ENCODE measurements at places on chromosomes 7 and 10.

GRCh38 chr7:119733127-119733879, 539.7 kb upstream of the KCND2 start:
- DNase-seq: no peak

DNA sequence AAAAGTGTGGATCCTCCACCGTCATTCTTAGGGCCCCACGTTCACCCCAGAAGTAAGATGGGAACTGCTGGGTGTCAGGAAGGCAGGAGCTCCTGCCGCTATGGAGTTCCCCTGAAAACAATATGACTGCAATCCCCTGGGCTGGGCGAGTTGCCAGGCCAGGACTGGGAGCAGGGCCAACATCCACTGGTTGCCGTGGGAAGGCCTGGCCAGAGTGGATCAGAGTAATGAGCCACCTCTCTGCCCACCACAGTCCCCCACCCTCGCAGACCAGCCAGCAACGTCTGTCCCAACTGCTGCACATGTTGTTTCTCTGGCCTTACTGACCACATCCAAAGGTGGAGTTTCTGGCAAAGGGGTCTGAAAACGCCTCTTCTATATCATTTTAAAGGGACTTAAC, 86.6 kb downstream of the STRA8 start:
- DNase-seq: no peak

DNA sequence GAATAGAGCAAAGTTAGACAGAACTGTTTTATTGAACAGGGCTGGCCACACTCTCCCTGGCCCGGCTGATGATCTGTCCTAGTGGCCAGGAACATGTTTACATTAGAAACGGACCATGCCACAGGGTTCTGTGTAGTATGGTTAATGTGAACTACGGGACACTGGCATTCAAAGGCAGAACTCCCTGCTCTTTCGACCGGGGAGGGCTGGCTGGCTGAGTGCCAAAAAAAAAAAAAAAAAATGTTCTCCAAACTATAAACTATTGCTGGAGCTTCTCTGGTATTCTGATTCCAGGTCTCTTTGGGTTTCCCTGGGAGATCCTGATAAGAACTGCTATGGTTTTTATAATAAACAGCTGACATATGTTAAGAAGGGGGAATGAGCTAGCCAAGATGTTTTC, 1262.6 kb upstream of the SORCS1 start:
- DNase-seq: no peak

GRCh38 chr10:18699849-18700840, 40.9 kb downstream of the ARL5B start:
- DNase-seq: no peak

DNA sequence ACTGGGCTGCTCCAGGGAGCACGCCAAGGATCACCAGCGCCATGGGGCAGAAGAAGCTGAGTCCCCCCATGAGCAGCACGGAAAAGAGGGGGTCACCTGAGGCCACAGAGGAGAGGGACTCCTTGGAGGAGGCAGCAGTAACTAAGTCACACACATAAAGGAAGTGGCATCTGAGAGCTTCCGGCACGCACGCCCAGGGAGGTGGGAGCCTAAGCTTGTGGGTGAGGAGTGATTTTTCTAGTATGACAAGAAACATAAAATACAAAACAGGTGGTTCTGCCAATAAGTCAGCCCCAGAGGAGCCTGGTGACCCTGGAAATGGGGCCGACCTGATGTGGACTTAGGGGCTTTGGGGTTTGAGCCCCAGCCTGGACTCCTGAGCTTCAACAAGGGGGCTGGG, 60.8 kb downstream of the CARD11 start:
- peak; percentile 71 for DNase-seq

GRCh38 chr10:2953495-2953894, 113.9 kb upstream of the PFKP start:
- DNase-seq: no peak

- DNase-seq: peak; percentile 79
Measured at GRCh38 chr10:102410429-102411073, 8.0 kb downstream of the PSD start.

- no peak for DNase-seq
Measured at GRCh38 chr7:98199131-98199530, 12.1 kb upstream of the BHLHA15 start.

DNA sequence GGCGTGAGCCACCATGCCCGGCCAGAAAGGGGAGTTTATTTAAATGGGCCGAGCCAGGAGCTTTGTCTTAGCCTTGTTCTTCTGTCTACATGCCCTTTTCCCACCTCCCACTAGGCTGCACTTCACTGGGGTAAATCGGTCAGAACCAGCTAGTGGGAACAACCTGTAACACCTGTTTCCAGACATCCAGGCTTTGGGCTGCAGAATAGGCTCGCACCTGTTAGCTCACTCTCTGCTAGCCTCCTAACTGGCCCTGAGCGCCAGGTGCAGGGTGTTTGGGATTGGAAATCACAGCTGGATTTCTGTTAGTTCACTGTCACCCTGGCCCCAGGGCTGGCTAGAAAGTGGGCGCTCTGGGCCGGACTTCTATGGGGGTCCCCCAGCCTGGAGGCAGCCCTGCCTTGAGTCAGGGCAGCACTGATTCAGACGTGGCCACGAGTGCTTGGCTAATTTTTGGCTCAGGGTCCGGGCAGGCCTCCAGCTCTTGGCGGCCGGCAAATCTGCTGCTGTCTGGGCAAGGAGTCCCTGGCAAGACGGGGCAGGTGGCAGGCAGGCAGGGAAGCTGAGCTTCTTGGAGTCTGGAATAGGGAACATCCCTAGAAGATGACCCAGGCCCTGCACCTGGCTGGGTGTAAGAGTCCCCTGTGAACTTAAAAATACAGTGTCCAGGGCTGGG, 48.6 kb downstream of the GTF2IRD1 start:
- no peak for DNase-seq

DNA sequence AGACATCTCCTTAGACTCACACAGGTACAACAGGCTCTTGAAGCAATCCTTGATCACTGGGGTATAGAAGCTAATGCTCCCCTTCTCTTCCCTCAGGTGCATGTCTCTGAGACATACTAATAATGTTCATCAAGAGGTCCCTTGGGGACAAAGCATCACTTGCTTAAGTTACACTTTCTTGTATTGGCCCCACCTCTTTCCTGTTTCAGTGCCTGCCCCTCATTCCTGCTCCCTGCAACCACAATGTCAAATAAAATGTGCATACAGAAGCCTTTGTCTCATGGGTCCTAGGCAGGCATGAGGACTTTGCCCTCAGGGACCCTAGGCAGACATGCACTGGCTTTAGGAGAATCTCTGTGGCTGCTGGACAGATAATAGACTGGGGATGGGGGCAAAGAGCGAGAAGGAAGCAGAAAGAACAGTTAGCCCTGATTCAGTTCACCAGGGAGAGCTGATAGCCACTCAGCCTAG, 175.0 kb upstream of the NPY start:
- no peak for DNase-seq

DNA sequence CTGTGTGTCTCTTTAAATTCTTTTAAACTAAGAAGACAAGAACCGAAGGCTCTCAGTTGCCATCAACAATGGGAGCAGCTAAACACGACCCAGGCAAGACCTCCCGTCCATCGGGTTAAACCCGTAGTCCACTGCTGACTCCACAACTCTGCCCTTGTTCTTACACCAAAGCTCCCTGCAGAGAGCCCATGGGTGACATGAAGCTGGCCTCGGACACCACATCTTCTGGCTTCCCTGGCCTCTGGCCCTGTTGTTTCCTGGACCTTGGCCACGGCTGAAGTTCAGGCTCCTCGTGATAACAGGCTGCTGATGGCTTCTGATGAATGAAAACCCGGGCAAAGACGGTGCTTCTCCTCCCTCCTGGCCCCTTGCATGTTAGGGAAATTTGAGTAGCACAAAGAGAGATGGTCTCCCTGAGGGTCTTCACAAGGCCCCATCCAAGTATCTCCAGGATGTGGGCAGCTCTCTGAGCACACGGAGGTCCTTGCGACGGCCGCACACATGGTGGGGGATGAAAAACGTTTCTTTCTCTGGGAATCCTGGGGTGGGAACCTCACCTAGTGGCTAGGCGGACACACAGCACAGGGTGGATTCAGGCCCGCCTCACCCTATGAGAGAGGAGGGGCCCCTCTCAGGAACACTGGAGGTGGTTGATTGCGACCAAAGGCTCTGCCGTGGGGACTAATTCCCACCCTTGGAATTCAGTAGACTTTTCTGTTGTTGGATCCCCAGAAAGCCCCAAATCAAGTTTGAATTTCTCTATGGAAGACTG, 271.1 kb downstream of the ADARB2 start:
- DNase-seq: no peak

DNA sequence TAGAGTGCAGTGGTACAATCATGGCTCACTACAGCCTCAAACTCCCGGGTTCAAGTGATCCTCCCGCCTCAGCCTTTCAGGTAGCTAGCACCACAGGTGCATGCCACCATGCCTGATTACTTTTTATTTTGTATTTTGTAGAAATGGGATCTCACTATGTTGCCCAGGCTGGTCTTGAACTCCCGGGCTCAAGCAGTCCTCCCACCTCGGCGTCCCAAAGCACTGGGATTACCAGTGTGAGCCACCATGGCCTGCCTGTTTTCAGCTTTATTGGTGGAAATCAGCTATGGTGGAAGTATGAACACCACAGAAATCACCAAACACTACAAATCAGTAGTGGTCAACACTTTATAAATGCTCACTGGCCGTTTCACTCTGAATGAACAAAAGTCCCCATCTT, 299.9 kb upstream of the LYZL1 start:
- no peak for DNase-seq

DNA sequence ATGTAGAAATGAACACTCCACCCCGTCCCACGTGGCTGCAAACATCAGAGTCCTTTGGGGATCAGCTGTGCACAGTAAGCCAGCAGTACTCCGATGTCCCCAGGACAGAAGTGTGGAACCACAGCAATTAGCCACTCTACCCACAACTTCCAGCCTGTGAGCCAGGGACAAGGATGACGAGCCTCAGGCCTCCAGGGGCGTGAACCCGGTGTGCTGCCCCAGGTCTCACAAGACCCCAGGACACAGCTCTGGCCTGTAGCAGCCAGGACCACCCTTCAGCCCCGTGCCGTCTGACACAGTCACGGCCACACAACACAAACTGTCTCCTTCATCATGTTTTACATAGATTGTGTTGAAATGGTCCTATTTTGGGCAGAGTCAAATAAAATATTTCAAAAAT, 113.0 kb upstream of the DIP2C start:
- DNase-seq: no peak

- DNase-seq: no peak
Measured at GRCh38 chr10:10128387-10128786, 889.3 kb upstream of the CELF2 start.

GRCh38 chr7:111082351-111082750, 8.6 kb upstream of the LRRN3 start:
- no peak for DNase-seq

DNA sequence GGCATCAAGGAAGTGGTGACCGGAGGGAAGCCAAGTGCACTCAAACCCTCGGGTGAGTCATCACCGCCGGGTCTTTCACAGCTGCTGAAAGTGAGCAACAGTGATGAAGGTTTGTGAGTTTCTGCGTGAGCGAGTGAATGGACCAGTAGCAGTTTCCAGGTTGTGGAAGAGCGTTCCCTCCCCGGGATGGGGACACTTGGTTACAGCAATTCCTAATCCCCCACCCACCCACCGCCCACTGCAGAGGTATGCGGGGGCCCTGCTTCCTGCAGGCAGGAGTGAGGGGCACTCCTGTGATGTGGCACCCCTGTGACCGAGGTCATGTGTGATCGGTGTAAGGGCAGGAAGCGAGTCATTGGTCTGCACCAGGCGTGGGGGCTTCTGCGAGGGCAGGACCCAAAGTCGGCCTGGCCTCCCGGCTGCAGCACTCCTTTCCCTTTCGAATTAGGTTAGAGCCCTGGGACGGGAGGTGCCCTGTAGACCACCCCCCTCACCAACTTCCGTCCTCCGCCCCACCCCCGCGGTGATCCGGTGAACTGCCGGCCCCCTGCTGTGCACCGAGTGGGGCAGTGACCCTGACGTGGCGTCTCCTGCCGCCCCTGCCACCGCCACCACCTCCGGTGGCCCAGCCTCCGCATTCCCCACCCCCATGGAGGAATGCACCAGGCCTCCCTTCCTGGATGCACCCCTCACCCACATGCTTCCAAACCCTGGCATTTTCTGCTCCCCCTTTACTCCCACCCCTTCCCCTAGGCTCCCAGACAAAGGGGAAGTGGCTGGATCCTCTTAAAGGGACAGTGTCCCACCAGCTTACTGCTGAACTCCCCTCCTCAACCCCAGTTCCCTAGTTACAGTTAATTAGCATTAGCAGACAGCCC, 10.9 kb downstream of the LIMK1 start:
- peak; percentile 83 for DNase-seq

- DNase-seq: no peak
Measured at GRCh38 chr7:70408477-70408876, 723.5 kb upstream of the GALNT17 start.

DNA sequence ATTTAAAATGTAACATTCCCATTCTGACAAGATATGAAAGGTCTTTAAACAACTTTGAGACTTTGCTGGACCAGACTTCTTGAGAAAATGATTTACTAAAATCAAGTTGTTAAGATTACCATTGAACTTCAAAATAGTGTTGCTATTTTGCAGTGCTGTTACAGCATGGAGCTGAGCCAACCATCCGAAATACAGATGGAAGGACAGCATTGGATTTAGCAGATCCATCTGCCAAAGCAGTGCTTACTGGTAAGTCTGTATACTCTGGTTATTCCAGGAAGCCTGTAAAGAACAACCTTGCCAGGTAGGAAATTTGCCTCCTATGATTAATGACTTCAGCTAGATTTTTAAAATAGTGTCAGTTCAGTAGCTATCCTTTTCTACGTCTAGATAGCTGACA, 18.8 kb downstream of the TNKS2 start:
- no peak for DNase-seq

DNA sequence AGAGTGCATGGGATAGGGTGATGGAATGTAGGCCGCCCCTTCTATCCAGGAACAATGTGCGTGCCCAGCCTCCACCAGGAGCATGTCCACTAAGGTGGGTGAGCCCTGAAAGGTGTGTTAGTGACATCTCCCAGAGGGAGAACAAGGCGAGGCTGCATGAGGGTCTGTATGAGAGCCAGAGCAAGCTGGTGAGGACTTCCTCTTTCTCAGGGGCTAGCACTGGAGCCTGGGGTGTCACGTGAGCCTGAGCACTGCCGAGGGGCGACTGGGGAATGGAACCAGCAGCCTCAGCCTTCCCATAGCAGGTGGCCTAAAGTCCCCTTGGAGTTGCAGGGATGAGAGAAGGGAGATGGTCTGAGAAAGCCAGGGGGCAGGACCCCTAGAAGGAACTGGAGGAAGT, 156.3 kb upstream of the COBL start:
- no peak for DNase-seq

DNA sequence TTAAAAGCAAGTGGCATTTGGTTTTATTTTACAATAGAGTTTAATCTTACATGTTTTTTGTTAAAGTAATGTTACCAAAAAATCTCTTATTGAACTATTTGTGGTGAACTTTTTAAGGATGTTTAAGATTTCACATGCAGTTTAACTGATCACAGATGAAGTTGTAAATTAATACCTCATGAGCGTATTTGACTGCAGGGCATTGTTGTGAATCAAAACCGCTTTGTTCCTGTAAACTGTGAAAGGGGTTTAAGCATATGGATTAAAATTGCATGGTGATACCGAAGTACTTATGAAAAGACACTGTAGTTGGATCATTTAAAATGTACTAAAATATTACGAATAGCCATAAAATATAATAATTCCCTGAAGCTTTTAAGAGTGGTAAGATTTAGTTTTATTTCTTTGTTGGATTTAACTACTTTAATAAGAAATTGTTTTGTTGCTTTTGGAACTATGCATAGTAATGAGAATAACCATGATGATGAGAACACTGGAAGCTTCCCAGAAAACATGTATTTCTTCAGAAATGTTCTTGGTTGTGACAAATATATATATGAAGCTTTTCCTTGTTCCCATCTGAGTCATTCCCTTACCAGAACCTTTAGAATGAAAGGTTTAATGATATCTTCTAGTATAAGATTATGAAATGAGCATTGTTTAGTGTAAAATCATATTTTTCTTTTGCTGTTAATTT, 131.3 kb downstream of the ADK start:
- DNase-seq: no peak

GRCh38 chr7:136070736-136071505, 93.8 kb upstream of the MTPN start:
- DNase-seq: no peak
